ENCODE measurements at places on chromosomes 6 and 20. TPM values are rescaled to one million over a fixed set of nuclear protein-coding genes. Genes with fewer than 3 reads are reported as not detected.

VARS1 gene
- total RNA-seq = 58.8 TPM

KCNQ5 gene
- total RNA-seq = not detected

PDE10A gene
- total RNA-seq = 3.1 TPM

UNC5CL gene
- total RNA-seq = 0.19 TPM

WASF1 gene
- 6.2 TPM for total RNA-seq

OR5V1 gene
- total RNA-seq = not detected

LTB gene
- not detected for total RNA-seq

FAM217A gene
- not detected for total RNA-seq

THBS2 gene
- 98.0 TPM for total RNA-seq

ASIP gene
- not detected for total RNA-seq

DNA sequence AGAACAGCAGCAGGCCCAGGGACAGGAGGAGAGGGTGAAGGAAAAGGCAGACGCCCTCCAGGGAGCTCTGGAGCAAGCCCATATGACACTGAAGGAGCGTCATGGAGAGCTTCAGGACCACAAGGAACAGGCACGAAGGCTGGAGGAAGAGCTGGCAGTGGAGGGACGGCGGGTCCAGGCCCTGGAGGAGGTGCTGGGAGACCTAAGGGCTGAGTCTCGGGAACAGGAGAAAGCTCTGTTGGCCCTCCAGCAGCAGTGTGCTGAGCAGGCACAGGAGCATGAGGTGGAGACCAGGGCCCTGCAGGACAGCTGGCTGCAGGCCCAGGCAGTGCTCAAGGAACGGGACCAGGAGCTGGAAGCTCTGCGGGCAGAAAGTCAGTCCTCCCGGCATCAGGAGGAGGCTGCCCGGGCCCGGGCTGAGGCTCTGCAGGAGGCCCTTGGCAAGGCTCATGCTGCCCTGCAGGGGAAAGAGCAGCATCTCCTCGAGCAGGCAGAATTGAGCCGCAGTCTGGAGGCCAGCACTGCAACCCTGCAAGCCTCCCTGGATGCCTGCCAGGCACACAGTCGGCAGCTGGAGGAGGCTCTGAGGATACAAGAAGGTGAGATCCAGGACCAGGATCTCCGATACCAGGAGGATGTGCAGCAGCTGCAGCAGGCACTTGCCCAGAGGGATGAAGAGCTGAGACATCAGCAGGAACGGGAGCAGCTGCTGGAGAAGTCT lies 25.5 kb downstream of the C20orf173 start:
- DNase-seq = no peak

DNA sequence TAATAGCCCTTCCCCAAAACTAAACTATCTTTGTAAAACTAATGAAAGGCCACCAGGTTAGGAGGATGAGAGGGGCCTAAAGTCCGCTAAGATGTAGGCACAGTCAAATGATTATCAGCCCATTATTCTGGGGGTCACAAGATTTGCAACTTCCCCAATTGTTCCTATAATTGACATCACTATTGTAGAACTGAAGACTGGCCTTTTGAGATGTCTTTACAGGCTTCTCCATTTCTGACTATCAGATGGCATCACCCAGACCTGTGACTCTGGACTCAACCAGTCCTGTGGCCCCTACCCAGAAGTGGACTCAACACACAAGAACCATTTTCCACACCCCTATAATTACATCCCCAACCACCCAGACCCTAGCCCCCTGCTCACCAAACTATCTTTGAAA lies 61.5 kb upstream of the MAP7 start:
- DNase-seq = no peak

GRCh38 chr20:44407402-44408184 lies 52.1 kb downstream of the HNF4A start:
- DNase-seq = no peak

GRCh38 chr6:4649728-4650127 lies 126.5 kb upstream of the CDYL start:
- DNase-seq = no peak

GRCh38 chr20:36925234-36925633 lies 26.3 kb downstream of the SAMHD1 start:
- no peak for DNase-seq

DNA sequence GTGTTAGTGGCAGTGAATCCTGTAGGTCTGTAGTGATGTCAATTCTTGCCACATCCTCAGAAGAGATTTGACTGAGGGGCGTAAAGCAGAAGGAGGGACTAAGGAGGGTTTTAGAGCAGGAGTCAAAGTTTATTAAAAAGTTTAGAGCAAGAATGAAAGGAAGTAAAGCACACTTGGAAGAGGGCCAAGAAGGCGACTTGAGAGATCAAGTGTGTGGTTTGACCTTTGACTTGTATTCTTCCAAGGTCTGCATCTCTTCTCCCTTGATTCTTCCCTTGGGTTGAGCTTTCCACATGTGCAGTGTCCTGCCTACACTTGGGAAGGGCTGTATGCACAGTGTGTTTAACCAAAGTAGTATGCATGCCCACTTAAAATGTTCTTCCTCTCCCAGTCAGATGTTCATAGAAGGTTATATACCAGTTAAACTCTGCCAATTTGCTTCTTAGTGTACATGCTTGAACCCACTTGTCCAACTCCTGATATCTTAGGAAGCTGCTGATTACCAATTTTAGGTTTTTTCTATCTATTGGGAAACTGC lies 627.6 kb downstream of the MMUT start:
- DNase-seq = no peak

GRCh38 chr20:24106150-24106800 lies 117.7 kb upstream of the GGTLC1 start:
- DNase-seq = no peak

DNA sequence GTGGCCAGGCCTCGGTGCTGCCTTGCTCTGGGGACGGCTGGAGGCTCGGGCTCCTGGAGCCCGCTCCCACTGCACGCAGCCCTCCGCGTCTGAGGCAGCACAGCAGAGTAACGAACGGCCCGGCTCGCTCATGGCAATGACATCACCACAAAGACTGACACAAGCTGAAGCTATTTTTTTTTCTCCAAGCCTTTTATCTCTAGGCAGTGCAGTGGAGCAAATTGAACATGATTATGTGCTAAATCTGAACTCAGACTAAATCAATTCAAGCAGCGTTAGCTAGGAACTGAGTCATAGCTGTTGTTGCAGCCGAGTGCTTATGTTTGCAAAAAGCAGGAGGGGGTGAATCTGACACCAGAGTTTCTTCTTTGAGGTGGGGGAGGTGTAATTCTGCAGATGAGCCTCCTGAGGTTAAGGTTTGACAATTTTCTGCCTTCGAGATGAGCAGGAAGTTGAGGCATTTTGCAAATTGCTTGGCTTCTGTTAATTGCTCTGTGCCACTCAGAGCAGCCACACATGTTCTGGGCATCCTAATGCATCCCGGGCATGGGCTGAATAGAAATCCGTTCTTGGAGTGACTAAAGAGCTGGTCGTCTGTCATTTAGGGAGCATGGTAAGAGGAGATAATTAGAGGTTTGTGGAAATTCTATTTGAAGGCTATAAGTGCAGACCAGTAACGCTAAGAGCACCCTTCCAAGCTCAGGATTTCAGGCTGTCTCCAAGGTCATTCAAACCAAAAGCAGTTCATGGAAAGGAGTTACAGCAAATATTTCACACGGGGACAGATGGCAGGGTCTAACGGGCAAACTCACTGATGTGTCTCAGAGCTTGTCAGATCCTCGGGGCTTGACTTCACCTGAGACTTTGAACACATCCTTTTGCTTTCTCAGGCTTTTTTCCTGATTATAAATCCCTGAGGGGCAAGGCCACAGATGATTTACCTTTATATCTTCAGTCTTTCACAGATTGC lies 155.1 kb upstream of the ENPP5 start:
- no peak for DNase-seq

- no peak for DNase-seq
Measured at GRCh38 chr20:5354901-5355300, 38.1 kb upstream of the PROKR2 start.

DNA sequence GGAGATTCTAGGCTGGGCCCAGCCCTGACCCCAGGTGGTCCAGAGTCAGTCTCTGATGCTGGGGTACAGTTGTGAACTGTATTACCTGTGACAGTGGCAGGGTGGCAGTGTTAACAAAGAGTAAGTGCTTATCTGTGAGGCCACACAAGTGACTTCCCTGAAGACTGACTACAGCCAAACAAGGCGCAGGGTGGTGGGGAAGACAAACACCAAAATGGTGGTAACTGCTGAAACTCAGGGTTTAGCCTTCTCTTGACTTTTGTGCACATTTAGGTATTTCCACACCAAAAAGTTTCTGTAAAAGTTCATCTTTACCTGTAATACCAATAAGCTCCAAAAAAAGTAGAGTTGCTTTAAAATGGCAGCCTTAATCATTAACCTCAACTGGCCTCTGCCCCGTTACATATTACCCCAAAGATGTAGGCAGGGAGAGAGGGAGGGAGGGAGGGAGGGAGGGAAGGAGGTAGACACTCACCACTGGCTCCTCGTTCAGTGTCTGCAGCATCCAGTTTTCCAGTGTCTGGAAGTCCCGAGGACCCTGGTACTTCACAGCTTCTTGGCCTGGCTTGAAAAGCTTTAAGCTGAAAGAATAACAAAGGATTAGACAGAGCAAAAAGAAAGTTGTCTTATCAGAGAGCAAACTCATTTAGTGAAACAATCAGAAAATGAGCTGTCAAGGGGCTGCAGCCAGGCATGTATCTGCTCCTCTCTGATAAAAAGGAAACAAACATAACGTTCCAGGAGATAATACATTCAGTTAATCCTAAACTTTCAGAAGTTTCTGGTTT lies 11.3 kb downstream of the TXNDC5 start:
- no peak for DNase-seq

GRCh38 chr6:5469101-5469846 lies 208.0 kb downstream of the FARS2 start:
- no peak for DNase-seq

DNA sequence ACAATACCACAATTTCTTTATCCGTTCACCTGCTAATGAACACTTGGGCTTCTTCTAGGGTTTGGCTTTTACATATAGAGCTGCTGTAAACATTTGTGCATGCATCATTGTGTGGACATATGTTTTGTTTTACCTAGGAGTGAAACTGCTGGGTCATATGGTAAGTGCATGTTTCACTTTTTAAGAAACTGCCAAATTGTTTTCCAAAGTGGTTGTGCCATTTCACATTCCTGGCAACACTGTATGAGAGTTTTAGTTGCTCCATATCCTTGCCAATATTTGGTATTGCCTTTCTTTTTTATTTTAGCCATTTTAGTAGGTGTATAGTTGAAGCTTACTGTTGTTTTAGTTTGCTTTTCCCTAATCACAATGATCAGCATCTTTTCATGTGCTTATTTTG lies 14.1 kb upstream of the RPN2 start:
- DNase-seq = no peak

GRCh38 chr6:132188556-132189264 lies 212.6 kb downstream of the MOXD1 start:
- DNase-seq = no peak

- DNase-seq = no peak
Measured at GRCh38 chr6:21265034-21265729, 328.4 kb upstream of the SOX4 start.

GRCh38 chr6:105359419-105360370 lies 43.2 kb downstream of the PREP start:
- DNase-seq = no peak

DNA sequence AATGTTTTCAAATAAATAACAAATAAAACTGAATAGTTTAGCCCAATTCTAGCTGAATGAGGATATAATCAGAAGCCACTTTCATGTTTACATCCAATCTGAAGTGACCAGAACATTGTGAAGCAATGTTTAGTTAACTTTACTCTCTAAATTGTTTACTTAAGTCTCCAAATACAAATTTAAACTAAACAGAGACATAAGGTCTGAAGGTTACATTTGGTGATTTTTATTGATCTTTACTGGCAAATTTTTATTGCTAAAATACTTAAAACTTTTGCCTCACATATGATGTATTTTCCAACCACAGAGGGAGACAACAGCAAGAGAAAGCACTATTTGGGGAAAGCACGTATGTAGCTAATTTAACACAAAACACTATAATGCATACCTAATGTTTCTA lies 106.8 kb upstream of the THEMIS start:
- no peak for DNase-seq

DNA sequence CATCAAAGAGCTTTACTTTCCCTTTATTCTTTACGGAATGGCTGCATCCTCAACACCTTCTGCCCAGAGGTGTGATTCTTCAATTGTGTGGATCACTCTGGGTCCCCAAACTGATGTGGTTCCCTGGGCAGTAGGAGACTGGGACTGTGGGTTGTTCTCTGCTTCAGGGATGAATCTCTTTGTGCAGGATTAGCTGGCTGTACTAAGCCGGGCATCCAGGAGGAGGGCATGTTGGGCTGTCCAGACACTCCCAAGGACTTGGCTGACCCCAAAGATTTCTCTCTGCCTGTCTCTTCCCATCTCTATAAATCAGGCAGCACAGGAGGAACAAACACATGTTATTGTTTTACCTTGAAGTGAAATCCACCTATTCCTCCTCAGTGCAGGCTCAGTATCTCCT lies 15.3 kb downstream of the FARS2 start:
- no peak for DNase-seq

GRCh38 chr6:37743926-37744325 lies 46.2 kb upstream of the MDGA1 start:
- no peak for DNase-seq

GRCh38 chr6:36347621-36348020 lies 10.9 kb upstream of the BNIP5 start:
- no peak for DNase-seq

GRCh38 chr6:141169419-141169818 lies 963.3 kb upstream of the GJE1 start:
- DNase-seq = no peak

GRCh38 chr6:111823831-111824607 lies 49.2 kb downstream of the FYN start:
- no peak for DNase-seq

DNA sequence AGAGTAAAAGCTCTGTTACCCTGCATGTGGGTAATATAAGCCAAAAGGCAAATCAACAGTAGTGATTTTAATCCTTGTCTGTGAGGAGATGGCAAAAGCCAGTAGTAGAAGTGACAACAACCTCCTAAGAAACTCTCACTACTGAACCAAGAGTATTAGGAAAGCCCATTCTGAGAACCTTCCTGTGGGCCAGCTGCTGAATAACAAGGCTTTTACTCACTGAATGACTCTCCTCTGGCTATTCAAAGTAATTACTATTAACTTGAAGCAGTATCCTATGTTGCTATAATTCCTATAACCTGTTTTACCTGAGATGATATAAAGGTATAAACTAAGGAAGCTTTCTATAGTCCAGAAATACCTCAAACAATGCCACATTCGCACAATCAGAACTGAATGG lies 55.1 kb downstream of the CHD6 start:
- no peak for DNase-seq

DNA sequence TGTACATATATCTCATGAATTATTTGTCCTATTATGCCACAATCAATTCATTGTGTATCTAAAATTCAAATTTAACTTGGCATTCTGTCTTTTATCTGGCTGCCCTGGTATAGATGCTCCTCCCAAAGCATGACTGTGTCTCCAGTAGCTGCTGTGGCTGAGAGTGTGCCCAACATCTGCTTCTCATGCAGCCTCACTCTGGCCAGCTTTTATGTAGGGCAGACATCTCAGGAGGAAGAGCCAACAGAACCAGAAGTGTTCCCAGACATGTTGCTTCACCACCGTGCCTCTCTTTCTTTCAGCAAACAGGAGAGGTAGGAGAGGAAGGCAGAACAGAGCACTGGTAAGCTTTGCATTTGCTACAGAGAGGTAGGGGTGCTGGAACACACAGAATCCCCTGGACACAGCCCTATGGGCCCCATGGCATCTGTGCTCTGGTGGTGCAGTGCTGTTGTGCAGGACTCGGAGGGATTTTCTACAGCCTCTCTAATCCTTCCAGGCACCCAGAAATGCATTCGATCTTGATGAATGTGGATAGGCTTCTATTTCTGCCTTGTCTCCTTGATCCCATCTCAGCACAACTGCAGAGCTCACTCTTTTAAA lies 637.1 kb downstream of the UTRN start:
- DNase-seq = peak; percentile 55

GRCh38 chr6:151729829-151730495 lies 77.5 kb upstream of the ESR1 start:
- no peak for DNase-seq
